ENCODE measurements at places on chromosomes 5 and 9.

GRCh38 chr5:178998441-178998840 lies 3.3 kb upstream of the GRM6 start:
- no peak for DNase-seq

- DNase-seq, result no peak
Measured at GRCh38 chr5:90158131-90158530, 251.4 kb downstream of the CETN3 start.

DNA sequence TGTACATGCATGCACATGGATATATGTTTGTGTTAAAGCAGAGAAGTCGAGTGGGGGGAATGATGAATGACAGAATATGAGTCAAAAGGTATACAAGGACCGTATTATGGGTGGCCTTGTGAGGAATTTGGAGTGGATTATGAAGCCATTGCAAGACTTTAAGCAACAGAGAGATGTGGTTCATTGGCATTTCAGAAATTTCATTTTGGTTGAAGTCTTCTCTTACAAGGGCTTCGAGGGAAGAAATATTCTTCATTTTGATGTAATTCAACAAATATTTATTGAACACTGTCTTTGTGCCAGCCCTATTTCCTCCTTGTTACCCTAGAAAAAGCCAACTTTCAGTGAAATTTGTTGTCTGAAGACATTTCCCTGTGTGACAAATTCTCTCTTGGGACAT lies 83.9 kb upstream of the SLCO6A1 start:
- no peak for DNase-seq

- no peak for DNase-seq
Measured at GRCh38 chr5:143663872-143664271, 148.1 kb upstream of the HMHB1 start.

DNA sequence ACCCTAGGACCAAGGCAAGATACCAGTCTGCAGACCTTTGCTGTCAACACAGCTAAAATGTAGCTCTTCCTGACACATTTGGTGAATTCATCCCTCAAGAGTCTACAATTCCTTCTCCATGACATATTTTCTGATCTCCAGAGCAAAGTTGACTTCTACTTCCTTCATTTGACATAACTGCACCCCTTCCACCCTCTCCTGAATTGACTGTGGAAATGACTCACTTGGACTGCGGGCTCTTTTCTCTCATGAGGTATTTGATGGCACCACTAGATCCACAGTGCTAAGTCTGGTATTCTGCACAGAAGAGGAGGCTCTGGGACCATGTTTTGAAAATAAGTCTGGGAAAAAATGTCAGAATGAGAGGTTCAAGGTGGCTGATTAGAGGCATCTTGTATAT lies 338.4 kb upstream of the TRPC7 start:
- DNase-seq, result no peak

GRCh38 chr9:79604149-79604548 lies 32.4 kb downstream of the TLE4 start:
- no peak for DNase-seq

- DNase-seq, result no peak
Measured at GRCh38 chr5:164054461-164054860, 549.0 kb downstream of the MAT2B start.

DNA sequence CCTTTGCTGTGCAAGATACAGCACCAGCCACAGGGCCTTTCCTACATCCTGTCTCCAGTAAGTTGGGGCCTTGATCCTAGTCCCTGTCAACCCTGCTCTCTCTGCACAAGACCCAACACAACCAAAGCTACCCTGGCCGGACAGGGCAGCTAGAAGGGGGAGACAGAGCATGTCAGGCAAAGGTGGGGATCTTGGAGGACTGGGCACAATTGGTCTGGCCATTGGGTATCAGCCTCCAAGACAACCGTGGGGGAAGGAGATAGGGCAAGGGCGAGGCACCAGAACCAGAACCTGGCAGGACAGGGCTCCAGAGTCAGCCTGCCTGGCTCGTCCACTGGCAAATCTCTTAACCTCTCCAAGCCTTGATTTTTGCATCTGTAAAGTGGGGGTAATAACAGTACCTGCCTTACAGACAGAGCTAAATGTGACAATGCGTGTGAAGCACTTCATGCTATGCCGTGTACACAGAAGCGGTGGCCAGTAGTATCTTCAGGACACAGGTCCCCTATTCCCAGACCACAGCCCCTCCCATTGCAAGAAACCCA lies 51.6 kb upstream of the CDKN2AIPNL start:
- peak; percentile 9 for DNase-seq

- DNase-seq, result no peak
Measured at GRCh38 chr9:112705768-112706427, 12.0 kb downstream of the INIP start.

GRCh38 chr9:77648234-77649108 lies at the start of gene GNA14:
Gene GNA14 (minus strand): TSS chr9:77648322. CDS start chr9:77647793, 529 bp downstream.
- DNase-seq, result no peak

DNA sequence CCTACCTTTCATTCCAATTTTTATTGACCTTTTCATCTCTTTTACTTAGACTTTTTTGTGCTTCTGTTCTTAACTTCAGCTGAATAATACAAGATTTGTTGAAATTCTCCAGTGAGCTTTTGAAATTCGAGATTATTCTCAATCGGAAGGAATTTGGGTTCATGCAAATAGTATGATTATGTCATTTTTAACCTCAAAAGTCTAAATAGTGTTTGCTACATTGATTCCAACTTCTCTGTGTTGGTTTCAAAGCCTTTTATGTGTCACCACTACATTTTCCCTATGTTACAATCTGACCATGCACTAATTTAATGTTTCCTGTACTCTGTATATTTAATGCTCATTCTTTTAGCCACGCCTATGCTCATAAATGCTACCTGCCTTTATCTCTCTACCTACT lies 44.1 kb downstream of the VPS13A start:
- no peak for DNase-seq

GRCh38 chr5:135829681-135830383 lies 4.6 kb upstream of the SLC25A48 start:
- DNase-seq, result peak; percentile 79
